ENCODE measurements at places on chromosomes 2 and 18.

DNA sequence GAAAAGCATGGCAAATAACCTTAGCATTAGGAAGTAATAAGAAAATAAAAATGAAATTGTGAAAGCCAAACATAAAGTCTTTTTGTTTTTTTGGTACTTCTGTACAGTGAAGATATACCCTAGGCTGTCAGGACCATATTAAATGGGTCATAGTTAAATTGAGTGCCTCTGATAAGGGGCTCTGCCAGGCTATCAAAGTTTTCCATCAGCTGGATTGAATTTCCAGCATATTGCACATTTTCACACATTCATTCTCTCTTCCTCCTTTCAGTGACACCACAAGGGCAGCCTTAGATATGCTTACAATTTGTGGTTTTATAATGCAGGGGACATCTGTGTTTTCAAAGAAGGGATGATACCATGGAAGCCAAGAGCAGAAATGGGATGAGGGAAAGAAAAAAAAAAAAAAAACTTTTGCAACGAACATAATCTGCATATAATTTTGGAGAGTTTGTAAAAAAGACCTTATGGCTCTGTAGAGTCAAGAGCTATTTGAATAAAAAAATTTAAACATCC is 109.3 kb upstream of the LYPD1 start:
- no peak for DNase-seq

- no peak for DNase-seq
Observed at GRCh38 chr2:26670171-26670570, 22.4 kb upstream of the KCNK3 start.

DNA sequence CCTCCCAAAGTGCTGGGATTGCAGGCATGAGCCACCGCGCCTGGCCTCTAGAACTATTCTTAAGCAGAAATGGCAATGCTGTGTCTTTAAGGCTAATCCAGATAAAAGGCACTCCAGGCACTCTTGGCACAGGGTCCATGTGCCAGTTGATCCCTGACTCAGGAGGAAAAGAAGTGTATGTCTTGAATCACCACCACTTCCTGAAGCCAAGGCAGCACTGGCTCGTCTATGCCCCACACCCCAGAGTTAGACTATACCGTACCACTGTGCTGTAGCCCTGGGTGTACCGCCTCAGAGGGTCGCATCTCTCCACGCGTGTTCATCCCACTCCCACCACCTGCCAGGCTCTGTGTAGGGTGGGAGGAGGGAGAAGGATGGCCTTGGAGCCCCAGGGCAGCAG is 9.0 kb downstream of the TNFRSF11A start:
- no peak for DNase-seq

DNA sequence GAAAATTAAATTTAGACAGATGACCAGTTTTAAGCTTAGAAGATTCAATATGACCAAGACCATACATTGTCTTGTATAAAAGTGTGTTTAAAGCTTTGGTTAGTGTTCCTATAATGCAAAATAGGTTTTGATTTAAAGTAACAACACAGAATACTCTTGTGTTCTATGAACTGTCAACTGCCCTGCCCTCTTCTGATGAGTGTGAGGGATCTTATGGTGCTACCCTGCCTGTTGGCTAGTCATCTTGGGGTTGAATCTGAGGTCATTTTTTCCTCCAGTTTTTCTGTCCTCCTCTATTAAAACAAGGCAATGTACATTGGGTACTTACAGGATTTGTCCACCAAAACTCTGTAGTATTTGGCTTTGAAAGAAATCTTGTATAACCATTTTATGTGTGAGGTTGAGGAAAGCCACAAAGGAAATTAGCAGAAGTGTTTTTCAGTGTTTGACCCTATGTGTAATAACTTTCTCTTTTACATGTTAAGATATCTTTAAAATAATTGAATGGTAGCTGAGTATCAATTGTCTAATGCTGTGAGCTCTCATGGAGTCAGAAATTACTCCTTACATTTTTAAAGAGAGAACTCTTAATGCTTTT is 129.1 kb downstream of the SPTBN1 start:
- no peak for DNase-seq

DNA sequence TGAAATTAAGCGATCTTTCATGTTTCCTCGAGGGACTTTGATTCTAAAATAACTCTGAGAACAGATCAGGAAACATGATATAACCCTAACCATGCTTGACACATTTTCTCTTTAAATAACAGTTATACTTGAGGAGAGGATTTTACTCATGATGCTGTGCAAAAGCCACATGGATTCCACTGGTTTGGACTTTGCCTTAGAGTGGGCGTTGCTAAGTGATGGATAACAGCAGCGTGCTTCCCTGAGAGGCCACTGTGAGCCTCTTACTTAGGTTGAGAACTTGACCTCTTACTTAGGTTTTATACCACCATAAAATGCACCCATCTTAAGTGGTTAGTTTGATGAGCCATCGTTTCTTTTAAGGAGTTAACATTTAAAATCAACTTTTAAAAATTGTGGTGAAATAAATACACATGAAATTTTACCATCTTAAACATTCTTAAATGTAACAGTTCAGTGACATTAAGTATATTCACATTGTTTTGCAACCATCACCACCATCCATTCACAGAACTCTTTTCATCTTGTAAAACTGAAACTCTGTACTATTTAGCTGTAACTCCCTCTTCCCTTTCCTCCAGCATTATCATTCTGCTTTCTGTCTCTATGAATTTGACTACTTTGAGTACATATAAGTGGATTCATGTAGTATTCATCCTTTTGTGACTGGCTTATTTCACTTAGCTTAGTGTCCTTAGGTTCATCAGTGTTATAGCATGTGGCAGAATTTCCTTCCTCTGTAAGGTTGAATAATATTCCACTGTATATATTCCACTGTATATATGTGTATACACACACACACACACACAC is 22.6 kb downstream of the ANXA4 start:
- DNase-seq: no peak

GRCh38 chr18:68427951-68428401 is 286.9 kb downstream of the TMX3 start:
- no peak for DNase-seq
